ENCODE measurements at places on chromosomes 16 and 17.
A peak's percentile ranks its signal among the peaks of the same experiment; 100 is the strongest.

- DNase-seq = no peak
Observed at GRCh38 chr17:68771867-68772515, 170.8 kb upstream of the FAM20A start.

GRCh38 chr16:54173490-54173889 lies 113.1 kb downstream of the IRX3 start:
- DNase-seq = no peak

DNA sequence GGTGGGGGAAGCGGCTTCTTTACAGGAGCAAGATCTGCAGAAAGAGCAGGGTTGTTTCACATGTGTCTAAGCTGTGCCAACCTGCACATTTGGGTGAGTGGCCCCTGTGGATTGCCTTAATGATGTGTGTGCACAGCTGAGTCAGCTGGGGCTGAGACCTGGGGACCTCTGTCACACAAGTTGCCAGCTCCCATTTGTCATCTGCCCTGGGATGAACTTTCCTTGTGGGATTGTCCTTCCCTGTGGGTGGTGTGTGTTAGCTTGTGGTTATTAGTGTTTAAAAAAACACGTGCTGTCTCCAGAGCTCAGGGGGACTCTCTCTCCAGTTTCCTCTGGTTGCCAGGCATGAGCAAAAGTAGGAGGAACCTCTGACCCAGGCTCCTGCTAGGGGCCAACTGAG lies 400.5 kb upstream of the CCL2 start:
- DNase-seq = no peak

GRCh38 chr17:64130559-64131001 lies 636 bp upstream of the ERN1 start:
- peak; percentile 63 for DNase-seq

DNA sequence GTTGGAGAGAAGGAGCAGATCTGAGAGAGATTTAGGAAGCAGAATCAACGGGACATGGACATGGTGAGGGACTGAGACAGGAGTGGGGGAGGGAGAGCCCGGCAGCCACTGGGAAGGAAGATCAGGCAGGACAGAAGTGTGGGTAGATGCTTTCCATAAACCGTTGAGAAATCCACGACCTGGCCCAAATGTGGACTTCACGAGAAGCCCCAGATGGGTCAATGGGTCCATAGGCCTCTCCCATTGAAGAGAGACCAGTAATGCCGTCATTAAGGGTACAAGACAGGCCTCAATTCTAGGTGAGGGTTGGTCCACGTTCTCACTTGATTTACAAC lies 530 bp upstream of the CCL22 start:
- DNase-seq = no peak

GRCh38 chr17:21034340-21035235 lies 8.2 kb downstream of the USP22 start:
- peak; percentile 70 for DNase-seq

DNA sequence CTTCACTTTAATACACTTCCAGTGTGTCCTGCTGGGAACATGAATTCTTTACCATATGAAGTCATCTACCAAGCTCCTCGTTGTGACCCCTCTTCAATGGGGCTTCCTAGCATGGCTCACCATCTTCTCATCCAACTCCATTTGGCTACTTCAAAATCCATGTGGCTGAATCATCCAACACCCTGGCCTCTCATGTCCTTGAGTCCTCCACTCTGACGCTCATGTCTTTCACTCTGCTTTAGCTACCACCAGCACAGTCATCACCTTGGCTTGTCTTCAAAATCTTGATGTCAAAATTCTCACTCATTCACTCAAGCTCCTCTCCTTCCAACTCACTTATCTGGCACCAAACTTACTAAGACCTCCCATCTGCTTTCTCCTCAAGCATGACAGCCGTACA lies 35.8 kb downstream of the AMFR start:
- no peak for DNase-seq

DNA sequence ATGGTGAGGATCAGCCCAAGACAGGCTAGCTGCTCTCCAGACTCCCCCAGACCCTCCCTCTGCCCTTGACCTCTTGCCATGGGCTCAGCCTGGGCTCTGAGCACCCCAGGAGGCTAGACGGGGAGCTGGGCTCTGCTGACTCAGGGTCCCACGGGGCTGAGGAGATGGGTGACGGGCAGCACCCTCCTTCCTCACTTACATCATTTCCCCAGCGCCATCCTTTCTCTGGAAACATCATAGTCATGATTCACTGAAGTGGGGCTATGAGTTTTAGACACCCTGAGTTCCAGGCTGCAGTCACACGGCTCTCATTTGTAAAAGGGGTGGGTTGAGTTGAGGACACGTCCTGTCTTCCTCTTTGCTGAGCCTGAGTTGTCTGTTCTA lies 3.0 kb upstream of the ITGAX start:
- DNase-seq = peak; percentile 48

GRCh38 chr17:35747540-35748017 lies 5.5 kb downstream of the GAS2L2 start:
- peak; percentile 80 for DNase-seq

DNA sequence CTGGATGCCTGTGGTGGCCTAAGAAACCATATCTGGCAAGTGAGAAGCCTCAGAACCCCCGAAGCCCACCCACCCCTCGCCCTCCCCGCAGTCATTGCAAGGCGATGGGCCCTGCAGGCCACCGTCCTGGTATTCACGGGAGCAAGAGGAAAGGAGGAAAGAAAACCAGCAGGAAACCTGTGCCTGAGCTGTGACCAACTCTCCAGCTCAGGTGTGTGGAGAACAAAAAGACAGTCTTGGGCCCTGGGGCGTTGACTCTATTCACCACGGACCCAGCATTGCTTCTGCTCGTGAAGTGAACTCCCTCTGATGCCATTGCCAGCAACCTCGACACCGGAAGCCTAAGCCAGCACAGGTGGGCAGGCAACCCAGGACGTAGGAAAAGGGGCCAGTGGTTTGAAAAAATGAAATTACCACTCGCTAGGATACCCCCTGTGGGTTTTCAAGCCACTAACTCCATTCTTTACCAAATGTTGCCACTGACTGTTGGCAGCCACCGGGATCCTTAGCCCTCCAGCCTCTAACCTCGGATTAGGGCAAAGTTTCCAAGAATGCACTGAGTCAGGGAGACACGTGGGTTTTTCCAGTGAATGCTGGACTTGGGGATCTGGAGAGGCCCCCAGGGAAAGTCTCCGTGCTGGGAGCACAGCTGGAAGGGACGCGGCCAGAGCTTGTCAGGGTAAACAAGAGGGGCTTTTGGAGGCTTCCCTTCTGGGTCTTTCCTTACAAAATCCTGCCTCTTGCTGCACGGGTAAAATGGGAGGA lies 25.1 kb downstream of the FA2H start:
- DNase-seq = no peak

DNA sequence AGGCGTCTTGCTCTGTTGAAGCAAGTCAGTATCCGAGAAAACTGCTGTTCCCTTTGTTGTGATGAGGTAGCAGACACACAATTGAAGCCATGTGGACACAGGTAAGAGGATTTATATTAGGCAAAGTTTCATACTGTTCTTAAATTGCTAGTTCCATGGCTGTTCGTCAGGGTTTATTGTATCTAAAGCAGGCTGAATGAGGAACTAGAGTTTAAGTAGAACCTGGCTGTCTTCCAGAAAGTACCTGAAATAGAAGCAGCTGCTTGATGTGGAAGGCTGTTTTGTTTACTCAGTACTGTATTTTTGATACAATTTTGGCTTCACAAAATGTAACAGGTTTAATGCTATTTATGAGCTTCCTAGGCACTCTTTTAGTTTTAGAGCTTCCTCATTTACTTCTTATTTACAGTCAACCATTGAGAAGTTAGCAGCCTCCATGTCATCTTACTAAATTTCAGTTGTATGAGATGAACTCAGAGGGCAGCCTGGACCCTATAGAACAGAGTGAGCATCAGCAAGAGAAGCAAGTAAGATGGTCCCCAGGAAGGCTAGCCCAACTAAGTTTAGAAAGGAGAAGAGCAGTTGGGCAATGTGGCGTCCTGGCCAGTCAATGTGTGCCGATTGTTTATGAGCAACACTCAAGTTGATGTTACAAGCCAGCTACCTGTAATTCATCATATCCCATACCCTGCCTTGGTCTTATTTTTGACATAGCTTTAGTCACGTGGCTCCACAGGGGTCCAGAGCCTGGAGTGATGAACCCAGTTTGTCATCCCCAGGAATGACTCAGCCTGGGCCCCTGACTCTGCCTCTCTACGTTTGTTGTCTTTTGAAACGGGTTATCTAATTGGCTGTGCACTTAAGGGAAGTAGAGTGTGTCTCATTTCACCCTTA lies 9.7 kb upstream of the ARL2BP start:
- DNase-seq = no peak

DNA sequence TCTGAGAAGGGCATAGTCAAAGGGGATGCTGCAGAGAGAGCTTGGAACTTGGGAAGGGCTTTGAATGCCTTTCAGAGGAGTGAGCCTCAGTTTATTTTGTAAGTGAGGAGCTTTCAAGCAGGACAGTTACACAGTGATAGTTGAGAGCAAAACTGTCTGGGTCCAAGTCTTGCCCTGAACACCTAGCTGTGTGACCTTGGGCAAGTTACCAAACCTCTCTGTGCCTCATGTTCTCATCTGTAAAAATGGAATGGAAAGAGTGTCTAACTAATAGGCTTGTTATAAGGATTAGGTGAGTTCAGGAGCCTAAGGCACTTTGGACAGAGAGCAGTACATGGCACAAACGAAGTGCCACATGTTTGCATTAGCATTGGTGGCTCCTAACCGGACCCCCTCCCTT lies 27.0 kb upstream of the TAC4 start:
- DNase-seq = no peak

DNA sequence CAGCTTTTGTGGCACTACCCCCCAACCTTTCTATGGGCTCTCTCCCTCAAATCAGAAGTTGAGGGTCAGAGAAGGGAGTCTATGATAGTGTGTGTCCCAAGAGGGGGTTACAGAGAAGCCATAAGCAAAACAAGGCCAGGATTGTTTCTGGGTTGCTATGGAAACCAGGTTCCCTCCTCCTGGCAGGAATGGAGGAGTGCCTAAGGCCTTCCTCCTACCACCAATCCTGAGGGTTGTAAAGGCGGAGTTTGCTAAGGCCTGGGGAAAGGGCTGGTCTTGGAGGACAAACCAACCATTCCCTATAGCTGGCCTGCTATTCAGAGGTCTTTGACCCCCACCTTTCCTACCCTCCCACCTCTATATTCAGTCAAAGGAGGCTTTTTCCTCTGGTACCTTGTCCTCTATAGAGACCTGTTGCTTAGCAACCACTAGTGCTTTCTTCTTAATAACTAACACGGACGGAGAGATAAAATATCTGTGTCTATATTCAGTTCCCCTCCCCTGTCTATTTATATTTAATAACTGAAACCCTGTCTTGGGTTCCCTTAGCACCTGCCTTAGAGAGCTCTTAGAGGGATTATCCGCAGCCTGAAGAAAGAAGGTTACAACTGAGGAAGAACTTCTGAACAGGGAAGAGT lies 43.4 kb downstream of the NEUROD2 start:
- no peak for DNase-seq

GRCh38 chr17:29103341-29103740 lies 60.4 kb downstream of the PIPOX start:
- DNase-seq = no peak

DNA sequence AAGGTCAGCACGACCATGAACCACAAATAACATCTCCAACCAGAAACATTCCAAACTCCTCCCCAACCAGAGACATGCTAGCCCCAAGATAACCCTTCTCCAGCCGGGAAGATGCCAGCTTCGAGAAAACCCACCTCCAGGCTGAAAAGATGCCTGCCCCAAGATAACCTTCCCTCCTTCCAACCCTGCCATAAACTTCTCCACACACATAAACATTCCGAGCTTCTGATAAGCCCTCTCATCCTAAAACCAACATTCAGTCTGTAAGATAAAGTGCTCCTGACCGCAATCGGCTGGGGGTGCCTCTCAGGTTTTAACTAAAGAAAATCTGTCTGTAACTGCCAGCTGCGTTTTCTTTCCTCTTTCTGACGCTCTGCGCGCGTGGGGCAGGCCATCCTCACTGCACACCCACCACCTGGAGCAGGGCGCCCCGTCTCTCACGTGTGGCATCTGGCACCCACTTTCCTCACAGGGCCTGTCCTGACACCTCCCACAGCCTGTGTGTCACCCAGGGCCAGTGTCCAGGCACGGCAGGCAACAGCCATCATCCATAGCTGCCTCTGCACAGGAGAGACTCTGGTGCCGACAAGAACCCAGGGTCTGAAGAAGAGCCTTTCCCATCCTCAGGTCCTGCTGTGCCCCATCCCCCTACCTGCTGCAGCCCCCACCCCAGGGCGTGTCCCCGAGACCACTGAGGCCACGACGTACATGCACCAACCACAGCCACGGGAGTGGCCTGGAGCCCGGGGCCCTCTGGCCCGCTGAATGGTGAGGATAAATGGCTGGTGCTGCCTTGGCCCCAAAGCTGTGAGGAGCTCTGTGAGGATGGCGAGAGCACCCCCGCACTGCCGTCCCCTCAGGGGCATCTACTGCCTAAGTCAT lies 3.7 kb downstream of the TEPSIN start:
- no peak for DNase-seq

- no peak for DNase-seq
Observed at GRCh38 chr16:72291121-72291520, 119.2 kb upstream of the PMFBP1 start.

DNA sequence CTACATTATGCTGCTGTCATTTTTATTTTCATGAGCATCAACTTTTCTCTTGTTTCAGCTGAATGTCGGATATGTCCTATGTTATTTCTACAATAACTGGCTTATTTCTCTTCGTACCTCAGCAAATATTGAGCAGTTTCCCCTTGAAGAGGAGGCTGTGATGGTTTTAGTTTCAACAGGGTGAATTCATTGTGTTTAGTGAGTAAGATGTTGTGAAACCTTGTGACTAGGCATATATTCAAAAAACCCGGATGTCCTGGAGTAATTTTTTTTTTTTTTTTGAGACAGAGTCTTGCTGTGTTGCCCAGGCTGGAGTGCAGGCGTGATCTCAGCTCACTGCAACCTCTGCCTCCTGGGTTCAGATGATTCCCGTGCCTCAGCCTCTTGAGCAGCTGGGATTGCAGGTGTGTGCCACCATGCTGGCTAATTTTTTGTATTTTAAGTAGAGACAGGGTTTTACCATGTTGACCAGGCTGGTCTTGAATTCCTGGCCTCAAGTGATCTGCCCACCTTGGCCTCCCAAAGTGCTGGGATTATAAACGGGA lies 11.1 kb downstream of the CPD start:
- DNase-seq = no peak

GRCh38 chr17:83153681-83154310 lies 74.4 kb downstream of the METRNL start:
- no peak for DNase-seq

DNA sequence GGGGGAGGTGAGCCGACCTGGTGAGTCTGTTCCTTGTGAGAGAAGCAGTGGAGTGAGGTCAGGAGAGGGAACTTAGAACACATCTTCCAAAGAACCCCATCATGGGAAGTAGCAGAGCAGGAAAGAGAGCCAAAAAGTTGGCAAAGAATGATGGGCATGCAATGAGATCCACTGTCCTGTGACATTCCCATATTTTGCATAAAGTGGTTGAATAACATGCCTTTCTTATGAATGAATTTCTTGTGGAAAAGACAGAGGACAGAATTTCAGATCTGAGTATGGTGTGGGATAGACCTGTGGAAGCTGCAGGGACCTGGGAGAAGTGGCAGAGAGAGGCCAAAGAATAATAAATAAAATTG lies 41.3 kb downstream of the TMEM100 start:
- no peak for DNase-seq

- DNase-seq = no peak
Observed at GRCh38 chr16:51374346-51374745, 223.3 kb upstream of the SALL1 start.

- DNase-seq = no peak
Observed at GRCh38 chr17:60354223-60354622, 37.7 kb downstream of the USP32 start.

Measured in activated CD4-positive, alpha-beta memory T cell treated with anti-CD3 and anti-CD28 coated beads, Interleukin-2, amount 10 ng/mL, durations not matched to agents 7 days and 5 days (primary cell).